DMS 273 treated with DMSO at 0.1 percent for 48 hours (cell line): ENCODE measurements at places on chromosomes 5 and 9.

DNA sequence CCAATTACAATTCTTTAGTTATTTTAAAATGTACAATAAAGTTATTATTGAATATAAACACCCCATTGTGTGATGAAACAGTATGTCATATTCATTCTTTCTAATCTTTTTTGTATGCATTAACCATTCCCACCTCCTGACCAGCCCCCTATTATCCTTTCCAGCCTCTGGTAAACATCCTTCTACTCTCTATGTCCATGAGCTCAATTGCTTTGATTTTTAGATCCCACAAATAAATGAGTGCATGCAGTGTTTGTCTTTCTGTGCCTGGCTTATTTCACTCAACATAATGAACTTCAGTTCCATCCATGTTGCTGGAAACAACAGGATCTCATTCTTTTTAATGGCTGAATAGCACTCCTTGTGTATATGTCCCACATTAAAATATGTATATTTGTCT is 1858.9 kb upstream of the C9orf72 start:
- DNase-seq = no peak

DNA sequence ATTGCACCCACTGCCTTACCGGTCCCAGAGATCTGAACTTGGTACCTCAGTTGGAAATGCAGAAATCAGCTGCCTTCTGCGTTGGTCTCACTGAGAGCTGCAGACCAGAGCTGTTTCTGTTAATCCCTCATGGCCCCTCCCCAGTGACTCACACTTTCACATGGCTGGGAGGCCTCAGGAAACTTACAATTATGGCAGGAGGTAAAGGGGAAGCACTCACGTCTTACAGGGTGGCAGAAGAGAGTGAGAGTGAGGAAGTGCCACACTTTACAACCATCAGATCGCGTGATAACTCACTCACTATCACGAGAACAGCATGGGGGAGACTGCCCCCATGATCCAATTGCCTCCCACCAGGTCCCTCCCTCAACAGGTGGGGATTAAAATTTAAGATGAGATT is 648.5 kb downstream of the MTRR start:
- DNase-seq = no peak

DNA sequence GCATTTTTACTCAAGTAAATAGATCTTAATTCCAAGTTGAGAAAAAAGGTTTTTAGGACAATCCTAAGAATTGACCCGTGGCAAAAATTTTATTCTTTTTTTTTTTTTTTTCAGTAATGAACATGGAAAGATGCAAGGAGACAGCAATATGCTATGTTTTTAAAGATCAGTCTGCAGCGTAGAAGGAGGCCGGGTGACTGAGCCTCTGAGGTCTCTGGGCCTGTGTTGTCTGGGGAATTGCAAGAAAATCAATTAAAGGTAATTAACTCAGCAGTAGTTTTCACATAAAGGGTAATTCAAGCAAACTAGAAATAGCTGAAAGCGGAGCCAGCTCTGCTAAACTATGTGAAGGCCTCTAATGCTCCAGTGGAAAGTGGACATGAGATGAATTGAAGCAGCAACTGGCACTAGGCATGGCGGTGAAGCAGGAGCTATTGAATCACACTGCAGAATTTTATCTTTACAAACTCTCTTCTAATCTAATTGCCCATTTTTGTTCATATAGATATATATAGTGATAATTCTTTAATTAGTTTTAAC is 285.2 kb upstream of the ITGA1 start:
- DNase-seq = no peak

DNA sequence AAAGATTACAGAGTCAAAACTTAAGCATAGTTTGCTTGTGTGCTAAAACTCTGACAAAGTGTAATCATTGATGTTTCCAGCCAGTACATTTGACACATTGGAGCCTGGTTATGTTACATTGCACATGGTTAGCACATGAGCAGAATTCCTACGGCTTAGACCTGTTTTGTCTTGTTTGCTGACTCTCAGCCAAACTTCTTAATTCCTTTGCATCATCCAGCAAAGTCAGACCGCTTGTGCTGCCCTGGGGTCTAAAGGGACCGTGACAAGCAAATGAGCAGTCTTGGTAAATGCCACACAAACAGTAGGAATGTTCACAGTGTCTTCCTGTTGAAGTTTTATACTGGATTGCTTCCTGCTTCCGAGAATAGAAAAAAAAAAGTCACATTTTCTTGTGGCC is 72.0 kb upstream of the ENTREP1 start:
- DNase-seq = no peak

DNA sequence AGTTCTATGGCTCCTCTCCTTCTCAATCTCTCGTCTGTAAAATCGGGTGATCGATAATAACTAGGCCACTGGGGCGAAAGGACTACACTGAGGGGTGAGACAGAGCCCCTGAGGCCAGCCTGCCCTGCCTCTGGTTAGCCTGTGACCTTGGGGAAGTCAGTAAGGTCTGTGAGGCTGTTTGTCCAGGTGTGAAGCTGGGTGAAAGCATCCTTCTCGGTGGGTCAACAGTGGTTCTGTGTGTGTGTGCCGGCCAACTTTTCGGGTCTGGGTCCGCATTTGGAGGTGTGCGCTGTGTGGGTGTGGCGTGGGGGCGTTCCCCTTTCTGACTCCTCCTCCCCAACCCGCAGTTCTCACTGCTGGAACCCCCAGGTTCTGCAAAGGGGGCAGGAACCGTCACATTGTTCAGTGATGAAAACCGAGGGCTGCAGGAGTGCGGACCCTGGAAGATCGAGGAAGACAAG is 5.0 kb upstream of the RNF44 start:
- no peak for DNase-seq

- DNase-seq = no peak
These were observed 5.3 kb downstream of the GSN start for GRCh38 chr9:121273064-121273775.

DNA sequence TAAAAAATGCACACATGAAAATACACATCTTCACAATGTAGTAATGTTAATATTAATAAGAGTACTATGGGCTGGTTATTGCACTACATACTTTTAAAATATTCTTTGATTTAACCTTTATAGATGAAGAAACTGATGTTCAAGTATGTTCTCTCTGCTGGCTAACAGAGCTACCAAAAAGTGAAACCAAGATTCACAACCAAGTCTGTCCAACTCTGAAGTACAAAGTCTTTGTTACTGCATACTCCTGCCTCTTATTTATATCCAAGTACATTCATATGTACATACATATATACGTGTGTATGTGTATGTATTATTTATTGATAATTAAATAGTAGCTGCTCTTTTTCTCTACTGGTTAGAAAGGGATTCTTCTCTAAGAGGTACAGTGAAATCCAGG is 325.6 kb downstream of the BNC2 start:
- DNase-seq = no peak

DNA sequence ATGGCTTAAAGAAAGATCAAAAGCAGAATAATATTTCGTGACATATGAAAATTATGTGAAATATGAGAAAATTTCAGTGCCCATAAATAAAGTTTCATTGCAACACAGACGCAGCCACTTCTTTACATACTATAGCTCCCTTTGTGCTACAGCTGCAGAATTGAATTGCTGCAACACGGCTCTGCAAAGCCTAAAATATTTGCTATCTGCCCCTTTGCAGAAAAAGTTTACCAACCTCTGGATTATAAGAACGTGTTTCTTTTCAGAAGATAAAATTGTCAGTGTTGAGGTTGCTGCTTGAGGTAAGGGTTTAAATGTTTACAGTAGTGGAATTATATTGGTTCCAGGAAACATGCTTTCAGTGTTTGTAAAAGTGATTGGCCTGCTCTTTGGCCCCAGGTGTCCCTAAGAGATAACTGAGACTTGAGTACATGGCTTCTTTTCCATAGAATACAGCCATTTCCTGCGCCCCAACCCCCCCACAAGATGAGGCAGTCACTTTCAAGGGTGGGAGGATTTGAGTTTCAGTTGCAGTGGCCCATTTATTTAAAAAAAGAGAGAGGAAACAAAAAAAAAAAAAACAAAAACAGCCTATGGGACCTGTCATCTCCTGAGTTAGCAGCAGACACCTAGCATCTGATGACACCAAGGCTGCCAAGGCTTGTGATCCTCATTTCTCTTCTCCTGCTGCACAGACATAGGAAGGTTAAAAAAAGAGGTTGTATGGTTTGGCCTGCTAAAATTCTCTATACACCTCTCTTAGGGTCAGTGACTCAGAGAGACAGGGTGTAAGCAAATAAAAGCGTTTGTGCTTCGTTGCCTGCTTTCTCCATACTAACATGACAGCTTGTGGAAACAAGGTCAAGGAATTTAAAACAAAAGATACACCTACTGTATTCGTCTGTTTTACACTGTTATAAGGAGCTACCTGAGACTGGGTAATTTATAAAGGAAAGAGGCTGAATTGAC is 28.0 kb upstream of the HTR4 start:
- no peak for DNase-seq

GRCh38 chr5:178331491-178331996 is 98.9 kb upstream of the PHYKPL start:
- no peak for DNase-seq

DNA sequence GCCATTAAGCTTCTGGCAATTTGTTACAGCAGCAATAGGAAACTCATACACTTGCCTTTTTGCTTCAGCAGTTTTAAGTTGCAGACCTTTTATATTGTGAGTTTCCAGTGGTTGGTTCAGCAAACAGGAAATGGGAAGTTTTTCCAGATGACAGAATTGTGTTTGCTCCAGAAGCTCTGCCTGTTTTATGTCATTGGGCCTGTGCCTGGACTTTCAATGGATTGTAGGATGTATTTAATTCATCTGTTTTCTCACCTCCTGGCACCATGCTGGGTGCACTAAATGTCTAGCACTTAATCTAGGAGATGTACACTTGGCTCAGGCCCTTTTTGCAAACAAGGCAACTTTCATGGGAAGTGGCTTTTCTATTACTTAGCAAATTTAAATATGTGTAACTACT is 100.4 kb upstream of the CLINT1 start:
- DNase-seq = no peak

- DNase-seq = no peak
These were observed 2.4 kb downstream of the BICD2 start for GRCh38 chr9:92762196-92762595.

DNA sequence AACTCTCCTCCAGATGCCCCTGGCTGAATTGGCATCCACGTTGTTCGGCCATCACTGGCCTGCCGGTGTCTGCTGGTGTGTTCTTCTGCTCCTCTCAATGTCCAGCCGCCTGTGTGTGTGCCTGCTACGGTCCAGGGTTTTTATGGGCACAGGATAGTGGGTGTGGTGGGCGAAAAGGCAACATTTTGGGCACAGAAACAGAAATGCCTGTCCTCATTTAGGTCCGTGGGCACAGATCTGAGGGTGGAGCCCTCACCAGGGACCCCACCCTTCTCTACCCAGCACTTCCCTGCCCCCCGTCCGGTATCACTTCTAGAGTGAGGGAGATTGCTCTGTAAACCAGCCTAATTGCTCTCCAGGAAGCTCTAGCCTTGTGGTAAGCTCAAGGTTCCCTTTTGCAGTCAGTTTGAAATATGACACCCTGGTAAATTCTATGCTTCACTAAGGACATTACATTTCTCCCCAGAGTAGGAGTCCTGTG is 410.1 kb downstream of the MAT2B start:
- peak; percentile 73 for DNase-seq

DNA sequence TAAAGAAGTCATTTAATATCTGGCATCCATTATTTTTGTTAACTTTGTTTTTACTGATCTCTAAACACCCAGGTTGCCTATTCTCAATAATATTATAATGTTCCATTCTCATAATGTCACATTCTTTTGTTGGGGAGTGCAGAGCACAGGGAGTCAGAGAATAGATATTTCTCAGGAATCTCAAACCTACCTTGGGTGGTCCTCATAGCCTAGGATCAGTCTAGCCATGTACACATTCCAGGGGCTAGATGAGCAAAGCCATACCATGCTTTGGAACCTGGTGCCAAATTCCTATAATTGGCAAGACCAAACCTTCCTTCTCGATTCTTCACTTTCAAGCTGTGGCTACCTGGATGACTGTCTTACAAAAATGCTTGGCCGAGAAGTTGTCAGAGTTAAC is 1124.7 kb upstream of the WWC1 start:
- no peak for DNase-seq

DNA sequence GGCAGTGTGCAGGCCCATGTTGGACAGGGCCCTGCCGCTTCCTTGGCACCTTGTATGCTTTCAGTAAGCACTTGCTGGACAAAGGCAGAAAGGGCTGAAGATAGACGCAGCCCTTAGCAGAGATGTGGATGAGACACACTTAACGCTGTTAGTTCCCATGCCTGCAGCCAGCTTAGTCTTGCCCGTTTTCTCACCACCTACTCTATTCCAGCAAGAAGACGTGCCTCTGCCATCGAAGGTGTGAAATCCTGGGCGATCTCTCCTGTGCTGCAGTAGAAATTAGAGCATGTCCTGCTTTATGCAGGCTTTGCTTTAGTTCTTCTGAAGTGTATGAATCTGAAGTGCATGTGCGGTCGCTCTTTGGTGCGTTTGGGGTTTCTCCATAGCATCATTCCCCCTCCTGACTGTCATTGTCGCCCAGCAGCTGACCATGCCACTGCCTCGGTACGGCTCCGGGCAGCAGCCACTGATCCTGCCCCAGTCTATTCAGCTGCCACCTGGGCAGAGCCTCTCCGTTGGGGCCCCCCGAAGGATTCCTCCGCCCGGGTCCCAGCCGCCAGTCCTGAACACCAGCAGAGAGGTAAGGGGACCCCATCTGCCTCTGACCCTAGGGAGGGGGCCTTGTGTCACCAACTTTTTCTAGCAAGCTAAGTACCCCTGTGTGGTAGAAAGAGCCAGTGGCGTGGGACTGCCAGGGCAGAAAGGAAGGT is 11.6 kb upstream of the POMT1 start:
- DNase-seq = no peak

- DNase-seq = no peak
These were observed 97.2 kb downstream of the SH3TC2 start for GRCh38 chr5:148965511-148966265.

DNA sequence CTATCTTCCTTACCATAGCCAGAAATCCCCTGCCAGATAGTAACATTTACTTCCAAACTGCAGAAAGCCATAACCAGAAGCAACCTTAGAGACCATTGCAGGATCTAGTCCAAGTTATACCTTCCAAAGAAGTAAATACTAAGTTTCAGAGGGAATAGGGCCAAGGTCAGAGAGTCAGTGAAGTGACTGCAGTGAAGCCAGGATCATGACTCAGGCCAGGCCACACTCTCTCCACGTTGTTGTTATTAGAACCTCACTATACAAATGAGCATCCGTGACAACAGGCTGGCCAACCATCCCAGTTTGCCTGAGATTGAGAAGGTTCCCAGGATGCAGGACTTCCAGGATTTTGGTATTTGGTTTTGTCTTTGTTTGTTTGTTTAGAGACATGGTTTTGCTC is 11.3 kb downstream of the ERAP1 start:
- DNase-seq = no peak

GRCh38 chr5:98773464-98774191 is at the start of gene RGMB:
RGMB (plus strand) TSS chr5:98773663; CDS start chr5:98774071, 408 bp downstream.
- DNase-seq = peak; percentile 96
